ENCODE measurements at places on chromosomes 3 and 15.

DNA sequence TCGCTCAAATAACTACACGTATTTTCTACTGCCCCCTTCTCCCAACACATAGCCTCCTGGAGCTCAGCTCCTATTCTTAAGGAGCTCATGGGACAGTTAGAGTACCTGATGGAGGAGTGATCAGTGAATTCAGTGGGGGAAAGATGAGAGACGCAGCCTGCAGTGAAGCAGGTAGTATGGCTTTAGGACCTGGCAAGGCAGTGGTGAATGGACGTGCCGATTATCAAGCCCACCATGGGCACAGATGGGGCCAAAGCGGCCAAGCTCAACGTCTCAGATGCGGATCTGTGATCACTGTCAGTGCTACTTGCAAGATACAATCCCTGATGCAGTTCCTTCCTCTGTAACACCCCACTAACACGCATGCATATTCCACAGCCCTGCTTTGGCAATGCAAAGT, 45.8 kb upstream of the ATP2B2 start:
- DNase-seq: no peak

DNA sequence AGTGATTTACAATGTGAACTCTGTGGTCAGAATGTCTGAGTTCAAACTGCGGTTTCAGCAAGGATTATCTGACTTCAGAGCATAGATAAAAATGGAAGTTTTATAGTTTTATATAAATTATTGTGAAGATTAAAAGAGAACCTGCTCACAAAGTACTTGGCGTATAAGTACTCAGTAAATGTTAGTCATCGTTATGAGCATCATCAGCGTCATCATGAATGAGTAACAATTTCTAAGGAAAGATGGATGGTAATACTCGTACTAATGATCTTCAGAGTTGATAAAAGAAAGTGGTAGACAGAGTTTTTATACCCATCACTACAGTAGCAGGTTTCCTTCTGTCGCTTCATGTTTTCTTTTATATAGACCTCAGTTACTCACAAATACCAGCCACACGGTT, 341.8 kb downstream of the RAP2B start:
- no peak for DNase-seq

DNA sequence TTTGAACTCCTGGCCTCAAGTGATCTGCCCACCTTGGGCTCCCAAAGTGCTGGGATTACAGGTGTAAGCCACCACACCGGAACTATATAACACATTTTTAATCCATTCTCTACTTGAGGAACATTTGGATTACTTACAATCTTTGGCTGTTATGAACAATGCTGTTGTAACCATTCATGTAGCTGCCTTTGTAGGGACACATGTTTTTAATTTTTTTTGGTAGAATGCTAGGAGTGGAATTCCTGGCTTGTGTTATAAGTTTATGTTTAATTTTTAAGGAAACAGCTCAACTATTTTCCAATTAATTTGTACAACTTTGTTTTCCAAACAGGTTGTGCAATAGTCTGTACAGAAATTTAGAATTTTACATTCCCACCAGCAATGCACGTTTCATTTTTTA, 51.7 kb downstream of the GPR149 start:
- no peak for DNase-seq

- no peak for DNase-seq
Observed at GRCh38 chr15:48415036-48415886, 84.0 kb downstream of the DUT start.
